ENCODE measurements at places on chromosomes 2 and 18. TPM values are rescaled to one million over a fixed set of nuclear protein-coding genes. Genes with fewer than 3 reads are reported as not detected.

Gene CRYGD
- not detected for total RNA-seq

Gene TNFAIP6
- 1.2 TPM for total RNA-seq

Gene OR6B3
- not detected for total RNA-seq

Gene LPIN2
- total RNA-seq, result 39.3 TPM

Gene NCKAP1
- total RNA-seq, result 106 TPM

Gene PMS1
- 50.3 TPM for total RNA-seq
